ENCODE measurements at places on chromosomes 7 and 10.

DNA sequence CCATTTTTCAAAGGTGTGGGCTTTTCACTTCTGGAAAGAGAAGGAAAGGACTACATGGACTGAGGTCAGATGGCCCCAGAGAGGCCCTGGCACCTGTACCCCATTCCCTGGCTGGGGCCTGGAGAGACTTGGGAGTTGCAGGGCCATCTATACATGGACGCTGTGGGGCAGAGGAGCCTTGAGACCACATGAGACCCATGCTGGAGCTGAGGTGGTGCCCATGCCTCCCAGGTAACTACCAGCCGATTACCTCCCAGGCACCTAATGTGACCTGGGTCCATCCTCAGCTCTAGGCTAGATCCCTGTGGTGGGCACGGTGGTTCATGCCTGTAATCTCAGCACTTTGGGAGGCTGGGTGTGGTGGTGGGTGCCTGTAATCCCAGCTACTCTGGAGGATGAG, 81.3 kb downstream of the GPR26 start:
- DNase-seq = no peak

DNA sequence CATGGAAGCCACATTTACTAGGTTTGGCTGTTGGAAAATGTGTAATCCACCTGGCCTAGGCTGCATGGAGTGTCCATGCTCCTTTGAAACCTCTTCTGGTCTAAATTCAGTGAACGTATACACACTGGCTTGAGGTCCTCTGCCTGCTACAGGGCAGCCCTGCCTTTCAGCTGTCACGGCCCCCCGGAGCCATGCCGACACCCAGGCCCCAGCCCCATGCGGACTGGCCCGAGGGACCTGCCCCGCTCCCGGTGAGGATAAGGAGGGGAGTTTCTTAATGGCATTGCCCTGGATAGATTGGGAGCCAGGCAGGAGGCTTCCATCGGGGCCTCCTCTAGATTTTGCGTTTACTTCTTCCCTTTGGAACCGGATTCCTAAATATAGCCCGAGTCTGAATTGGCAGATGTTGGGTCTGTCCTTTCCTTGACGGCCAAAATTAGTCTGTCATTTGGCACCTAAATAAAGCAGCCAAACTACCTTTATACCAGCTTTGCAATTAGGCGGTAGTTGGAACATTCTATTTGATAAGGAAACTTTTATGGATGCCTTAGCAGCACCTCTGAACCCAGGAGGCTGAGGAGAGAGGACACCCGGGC, 72.1 kb upstream of the SH2B2 start:
- DNase-seq = no peak

DNA sequence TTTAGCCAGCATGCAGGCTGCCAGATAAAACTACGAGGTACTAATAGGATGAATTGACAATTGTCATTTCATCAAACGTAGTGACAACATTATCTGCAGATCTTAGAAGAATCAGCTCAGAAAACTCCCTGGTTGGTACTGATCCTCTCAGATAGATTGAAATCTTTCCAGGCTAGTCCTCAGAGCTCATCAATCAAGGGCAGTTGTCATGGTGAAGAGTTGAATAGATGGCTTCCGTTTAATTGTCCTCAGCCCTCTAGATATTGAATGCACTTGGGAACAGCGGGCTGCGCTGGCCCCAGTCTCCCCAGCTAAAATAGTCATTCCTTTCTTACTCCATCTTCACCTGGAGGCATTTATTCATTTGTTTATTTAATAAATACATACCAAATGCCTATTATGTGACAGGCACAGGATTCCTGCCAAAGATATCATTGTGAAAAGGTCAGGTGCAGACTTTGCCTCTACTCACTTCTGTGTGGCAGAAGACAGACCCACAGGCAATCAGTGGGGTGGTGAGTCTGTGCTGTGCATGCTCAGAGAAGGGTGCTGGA, 1081.6 kb downstream of the TYW1 start:
- DNase-seq = no peak

GRCh38 chr10:43209074-43209455, 57.8 kb downstream of the RASGEF1A start:
- DNase-seq = no peak

DNA sequence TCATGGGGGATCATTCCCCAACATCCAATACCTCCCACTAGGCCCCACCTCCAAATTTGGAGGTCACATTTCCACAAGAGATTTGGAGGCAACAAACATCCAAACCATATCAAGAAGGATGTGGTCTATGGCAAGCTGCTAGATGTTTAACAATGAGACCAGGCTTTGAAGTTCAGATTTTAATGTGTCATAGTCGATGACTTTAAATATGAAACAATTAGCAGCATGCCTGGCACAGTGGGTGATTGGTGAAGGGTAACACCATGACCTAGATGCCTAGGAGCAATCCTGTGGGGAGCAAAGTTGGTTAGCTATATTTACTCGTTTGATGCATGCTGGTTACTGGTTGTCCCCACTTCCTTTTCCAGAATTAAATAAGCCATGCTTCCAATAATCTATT, 356.4 kb upstream of the VWC2 start:
- DNase-seq = no peak

DNA sequence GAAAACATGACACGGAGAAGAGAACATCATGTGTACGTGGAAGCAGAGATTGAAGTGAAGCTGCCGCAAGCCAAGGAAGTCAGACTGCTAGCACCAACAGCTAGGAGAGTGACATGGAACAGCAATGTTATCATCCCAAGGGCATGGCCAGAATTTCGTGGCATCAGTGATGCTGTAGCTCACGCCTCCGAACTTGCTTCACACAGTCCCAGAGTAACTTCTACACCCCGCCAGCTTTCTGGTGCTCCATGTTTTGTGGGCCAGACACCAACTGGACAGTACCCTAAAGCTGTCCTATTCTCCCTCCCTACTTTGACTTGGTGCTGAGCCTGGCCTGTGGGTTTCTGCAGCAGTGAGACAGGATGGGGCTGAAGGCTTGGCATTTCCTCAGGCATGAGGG, 33.0 kb upstream of the EMX2 start:
- DNase-seq = no peak

DNA sequence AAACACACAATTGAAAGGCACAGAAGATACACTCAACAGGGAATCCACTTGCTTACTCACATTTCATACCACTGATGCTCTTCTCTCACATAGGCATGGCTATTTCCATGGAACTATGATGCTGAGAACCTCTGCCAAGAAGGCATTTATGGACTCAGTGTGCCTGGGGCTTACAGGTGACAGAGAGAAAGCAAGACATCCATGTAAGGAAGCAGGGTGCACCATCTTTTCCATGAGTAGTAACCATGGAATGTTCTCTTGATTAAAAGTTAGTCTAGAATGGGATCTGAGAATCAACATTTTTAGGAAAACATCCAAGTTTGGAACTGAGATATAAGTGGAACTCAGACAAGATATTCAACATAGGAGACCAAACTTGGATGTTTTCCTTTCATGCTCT, 52.5 kb upstream of the MACC1 start:
- DNase-seq = no peak

- no peak for DNase-seq
Observed at GRCh38 chr7:36147361-36147760, 5.7 kb upstream of the EEPD1 start.

GRCh38 chr10:14478604-14479003, 147.9 kb upstream of the FRMD4A start:
- no peak for DNase-seq

GRCh38 chr10:78437998-78438906, 404.6 kb downstream of the RPS24 start:
- no peak for DNase-seq

- DNase-seq = no peak
Observed at GRCh38 chr7:37945336-37945735, 24.9 kb downstream of the EPDR1 start.

GRCh38 chr10:50538555-50539398, 85.0 kb downstream of the SGMS1 start:
- no peak for DNase-seq

DNA sequence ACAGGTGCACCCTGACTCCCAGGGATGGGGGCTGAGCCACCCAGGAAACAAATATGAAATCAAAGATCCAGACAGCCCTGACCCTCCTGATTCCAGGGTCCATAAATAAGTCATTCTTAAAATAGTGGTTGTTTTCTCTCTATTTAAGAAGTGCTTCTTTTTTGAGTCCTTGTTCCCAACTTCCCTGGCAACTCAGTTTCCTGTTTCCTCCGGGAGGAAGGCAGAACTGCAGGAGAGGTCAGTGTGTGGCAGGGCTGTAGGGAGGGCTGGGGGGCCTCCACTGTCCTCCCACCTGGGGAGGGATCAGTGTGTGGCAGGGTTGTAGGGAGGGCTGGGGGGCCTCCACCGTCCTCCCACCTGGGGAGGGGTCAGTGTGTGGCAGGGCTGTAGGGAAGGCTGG, 88.7 kb upstream of the PDGFA start:
- no peak for DNase-seq

GRCh38 chr7:113125728-113126127, 7.4 kb upstream of the SMIM30 start:
- no peak for DNase-seq

DNA sequence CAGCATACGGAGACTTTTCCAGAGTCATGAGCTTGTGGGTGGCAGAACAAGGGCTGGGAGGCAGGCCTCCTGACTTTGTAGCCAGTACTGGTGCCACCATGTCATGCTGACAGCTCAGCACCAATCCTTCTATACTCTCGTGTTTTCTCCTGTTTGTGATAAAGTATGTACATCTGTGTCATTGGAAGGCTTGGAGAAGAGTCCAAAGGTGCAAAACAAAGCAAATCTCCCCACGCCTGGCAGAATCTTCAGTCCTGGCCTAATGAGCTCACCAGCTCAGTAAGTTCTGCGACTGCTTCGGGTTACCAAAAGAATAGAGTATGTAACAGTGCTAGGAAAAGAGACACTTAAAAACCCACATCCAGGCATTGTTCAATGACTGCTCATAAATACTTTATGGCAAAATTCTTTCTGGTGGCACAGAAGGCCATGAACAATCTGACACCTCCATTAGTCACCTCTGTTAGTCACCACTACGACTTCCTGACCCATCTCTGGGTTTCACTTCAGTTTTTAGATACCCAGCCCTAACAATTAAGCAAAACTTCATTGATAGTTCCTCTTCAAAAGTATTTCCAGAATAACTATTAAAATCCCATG, 24.5 kb downstream of the STEAP1 start:
- no peak for DNase-seq

GRCh38 chr7:42348071-42348470, 111.1 kb upstream of the GLI3 start:
- no peak for DNase-seq

DNA sequence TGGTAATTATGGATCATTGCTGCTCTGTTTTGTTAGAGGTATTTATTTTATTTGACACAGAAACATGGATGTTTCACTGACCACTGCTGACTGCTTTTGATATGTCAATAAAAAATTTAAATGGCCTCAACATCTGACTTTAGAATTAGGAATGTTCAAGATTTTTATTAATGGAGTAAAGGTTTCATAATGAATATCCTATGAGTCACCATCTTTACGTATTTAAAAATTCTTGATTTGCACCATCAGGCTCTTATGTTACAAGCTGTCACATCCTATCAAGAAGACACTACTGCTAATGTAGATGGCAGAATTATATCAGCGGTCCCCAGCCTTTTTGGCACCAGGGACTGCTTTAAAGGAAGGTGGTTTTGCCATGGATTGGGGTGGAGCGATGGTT, 578.7 kb upstream of the NRP1 start:
- DNase-seq = no peak

- no peak for DNase-seq
Observed at GRCh38 chr10:118506671-118507590, 88.5 kb downstream of the PRLHR start.

Measured in stimulated activated CD8-positive, alpha-beta memory T cell treated with anti-CD3 and anti-CD28 coated beads, Interleukin-7, amount 100 ng/mL, for 24 hours (primary cell).